ENCODE measurements at places on chromosomes 5 and 9.

GRCh38 chr9:123065196-123065595 lies 31.7 kb downstream of the GPR21 start:
- DNase-seq, result no peak

- DNase-seq, result no peak
These were observed 27.4 kb downstream of the CENPK start for GRCh38 chr5:65535529-65535987.

DNA sequence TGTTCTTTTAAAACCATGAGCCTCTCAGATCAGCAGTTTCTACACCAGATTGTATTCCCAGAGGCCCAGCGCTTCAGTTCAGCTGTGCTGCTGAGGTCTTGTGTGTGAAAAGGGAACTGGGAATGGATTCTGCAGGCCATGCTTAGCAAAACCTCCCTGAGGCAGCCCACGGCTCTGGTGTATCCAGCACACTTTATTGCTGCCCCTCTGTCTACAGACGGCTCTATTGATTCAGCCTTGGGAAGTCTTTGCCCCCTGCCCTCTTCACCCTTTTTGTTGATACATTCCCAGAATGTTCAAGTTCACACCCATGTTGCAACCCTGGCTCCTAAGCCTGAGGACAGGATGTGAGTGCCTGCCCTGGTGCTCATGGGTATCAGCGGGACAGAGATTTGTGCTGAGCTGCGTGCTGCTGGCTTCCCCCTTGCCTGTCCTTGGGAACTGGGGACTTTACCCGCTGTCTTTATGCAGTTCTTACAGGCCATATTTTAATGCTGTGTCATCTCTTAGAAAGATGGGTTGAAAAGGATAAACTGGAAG lies 37.3 kb downstream of the ARHGAP26 start:
- DNase-seq, result peak; percentile 74

DNA sequence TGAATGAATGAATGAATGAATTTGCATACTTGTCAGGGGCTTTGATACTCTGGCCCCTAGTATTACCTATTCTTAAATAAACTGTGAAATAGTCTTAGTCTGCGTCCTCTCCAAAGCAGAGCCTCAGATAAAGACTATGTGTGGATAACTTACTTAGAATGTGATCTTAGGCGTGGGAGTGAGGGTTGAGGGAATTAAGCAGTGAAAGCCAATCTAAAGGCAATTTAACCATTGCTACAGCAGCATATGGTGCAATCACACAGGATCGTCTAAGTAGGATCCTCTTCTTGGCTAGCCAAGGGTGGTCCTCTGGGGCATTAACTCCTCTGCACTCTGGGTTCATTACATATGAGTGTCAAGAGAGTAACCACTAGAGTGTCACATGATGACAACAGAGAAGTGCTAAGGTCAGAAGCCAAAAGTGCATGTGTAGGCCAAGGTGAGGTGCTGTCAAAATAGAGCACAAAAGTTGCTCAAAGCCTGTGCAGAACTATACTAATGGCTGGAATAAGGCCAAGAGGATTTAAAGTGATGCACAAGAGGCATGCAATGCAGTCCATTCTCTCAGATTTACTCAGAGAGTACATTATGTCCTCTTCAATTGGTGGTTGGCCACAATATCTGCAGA lies 274.4 kb upstream of the SEMA6A start:
- no peak for DNase-seq

DNA sequence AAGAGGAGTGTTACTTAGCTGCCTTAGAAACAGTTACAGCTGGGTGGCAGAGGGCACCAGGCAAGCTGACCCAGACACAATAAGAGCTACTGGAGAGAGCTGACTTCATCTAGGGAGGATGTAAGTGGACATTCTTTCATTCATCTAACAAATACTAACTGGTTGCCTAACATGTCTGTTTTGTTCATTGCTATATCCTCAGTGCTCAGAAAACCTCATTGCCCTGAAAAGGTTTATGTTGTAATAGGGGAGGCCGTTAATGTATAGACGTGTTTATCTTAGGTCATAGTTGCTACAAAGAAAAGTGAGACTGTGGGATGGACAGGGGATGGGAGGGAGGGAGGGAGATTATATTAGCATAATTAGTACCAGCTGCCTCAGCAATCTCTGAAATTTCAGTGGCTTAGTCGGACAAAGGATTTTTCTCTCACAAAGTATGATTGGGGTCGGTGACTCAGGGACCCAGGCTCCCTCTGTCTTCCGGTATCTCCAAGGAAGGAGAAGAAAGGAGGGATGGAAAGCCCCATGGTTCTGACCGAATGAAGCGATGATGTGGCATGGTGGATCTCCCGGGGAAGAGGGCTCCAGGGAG lies 2.6 kb upstream of the SNX18 start:
- no peak for DNase-seq

DNA sequence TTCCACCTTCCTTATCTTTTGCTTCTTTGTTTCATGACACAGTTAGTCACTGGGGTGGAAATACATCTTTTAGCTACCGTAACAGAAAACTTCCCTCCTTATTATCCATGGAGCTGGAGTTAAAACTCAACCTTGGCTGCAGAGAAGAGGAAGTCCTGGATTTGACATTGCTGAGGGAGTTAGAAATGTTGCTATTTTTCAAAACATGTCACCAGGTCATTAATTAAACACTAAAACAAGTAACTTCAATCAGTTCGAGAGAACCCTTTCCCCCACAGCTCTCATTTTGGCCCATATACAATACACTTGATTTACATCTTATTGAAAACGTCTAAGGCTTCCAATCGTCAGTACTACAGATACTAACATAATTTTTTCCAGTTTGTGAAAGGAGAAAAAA lies 237.9 kb upstream of the CD180 start:
- DNase-seq, result no peak

Measured in sigmoid colon (tissue), 7 donors.